ENCODE measurements at places on chromosomes 12 and 14.

DNA sequence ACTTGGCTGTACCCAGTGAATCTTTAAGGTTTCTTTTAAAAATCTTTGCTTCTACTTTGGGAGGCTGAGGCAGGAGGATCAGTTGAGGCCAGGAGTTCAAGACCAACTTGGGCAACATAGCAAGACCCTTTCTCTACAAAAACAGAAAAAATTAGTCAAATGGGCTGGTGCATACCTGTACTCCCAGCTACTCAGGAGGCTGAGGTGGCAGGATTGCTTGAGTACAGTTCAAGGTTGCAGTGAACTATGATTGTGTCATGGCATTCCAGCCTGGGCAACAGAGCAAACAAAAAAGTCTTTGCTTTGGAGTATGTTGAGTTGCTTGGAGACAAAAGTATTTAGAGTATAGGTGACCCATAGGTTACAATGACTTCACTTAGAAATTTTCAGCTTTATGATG lies 6.2 kb upstream of the DDX55 start:
- no peak for DNase-seq

- DNase-seq: no peak
These were observed 158.4 kb upstream of the RASSF8 start for GRCh38 chr12:25800101-25800500.

GRCh38 chr12:51449580-51450246 lies 25.1 kb downstream of the SLC4A8 start:
- DNase-seq: no peak

- no peak for DNase-seq
These were observed 41.9 kb upstream of the BDKRB2 start for GRCh38 chr14:96162741-96163140.

DNA sequence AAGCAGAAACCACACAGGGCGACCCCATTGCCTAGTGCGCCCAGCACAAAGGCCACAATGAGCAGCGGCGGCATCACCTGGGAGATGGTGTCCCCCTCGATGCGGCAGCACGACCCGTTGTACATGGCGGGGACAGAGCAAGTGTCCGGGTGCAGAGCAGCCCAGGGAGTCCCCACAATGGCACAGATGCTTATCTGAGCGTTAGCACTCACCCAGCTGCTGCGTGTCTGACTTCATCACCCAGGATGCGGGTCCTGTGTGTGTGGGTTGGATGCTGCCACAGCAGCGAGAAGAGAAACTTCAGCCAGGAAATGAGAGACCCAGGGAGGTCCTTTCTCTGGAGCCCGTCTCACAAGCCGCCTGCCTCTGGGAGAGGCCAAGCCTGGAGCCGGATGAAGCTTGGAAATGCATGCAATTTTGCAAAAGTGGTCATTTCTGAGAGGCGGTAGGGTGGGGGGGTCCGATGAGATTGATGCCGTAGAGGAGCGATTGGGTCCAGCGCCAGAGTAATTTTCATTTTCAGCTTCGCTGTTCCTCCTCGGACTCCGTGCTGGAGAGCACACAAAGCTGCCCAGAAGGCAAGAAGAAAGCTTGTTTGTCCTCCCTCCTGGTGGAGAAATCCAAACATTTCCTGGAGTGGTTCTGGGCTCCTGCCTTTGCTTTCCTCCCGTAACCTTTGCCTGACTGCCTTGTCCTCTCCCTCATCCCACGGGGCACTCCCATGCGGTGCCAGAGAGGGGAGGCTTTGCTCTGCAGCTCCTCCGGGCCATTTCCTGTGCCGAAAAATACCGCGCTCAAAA lies at the start of gene HCAR1:
Gene HCAR1 (minus strand): TSS at position 630 of the 800 bp plus-strand sequence. CDS start 505 bp downstream, at position 125.
- DNase-seq: peak; percentile 46

GRCh38 chr14:104382361-104383087 lies 197.0 kb upstream of the C14orf180 start:
- no peak for DNase-seq

DNA sequence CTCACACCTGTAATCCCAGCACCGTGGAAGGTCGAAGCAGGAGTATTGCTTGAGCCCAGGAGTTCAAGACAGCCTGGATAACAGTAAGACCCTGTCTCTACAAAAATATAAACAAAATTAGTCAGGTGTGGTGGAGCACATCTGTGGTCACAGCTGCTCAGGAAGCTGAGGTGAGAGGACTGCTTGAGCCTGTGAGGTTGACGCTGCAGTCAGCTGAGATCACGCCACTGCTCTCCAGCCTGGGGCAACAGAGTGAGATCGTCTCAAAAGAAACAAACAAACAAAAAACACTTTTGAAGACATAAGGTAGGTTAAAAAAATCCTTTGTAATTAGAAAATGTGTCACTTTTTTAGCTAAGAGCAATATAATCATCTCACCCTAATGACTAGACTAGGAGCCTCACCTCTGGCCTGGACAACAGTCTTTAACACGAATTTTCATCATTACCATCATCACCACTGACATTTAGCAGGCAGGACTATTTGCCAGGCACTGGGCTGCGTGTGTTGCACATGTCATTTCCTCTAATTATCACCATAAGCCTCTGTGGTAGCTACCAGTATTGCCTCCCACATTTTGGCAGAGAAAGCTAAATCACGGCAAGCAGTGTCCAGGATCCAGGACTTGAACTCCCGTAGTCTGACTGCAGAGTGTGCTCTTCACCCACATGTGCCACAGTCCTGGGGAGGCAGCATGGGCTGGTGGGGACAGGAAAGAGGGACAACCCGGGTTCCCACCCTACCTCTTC lies 4.6 kb upstream of the SYCP3 start:
- no peak for DNase-seq

DNA sequence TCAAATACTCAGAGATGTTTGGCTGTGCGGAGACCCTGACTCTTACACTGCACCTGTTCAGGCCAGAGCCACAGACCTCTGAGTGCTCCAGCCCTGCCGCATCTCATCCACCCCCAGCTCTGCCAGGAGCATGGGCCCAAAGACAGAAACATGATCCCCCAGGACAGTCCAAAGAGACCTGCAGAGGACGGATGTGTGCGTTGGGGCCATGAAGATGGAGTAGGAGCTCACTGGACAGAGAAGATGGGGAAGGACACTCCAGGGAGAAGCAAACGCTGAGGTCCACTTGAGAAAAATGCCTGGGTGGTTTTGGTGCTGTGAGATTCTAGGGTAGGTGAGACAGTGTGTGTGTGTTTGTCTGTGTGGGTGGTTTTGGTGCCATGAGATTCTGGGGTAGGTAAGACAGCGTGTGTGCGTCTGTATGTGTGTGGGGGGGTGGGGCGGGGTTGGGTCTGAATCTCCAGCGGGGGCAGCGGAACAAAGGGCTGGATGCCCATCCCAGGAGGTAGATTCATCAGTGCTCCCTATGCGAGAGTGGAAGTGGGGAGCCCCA lies 818 bp upstream of the HHIPL1 start:
- no peak for DNase-seq

GRCh38 chr14:94113908-94114588 lies 3.5 kb downstream of the IFI27 start:
- DNase-seq: no peak

DNA sequence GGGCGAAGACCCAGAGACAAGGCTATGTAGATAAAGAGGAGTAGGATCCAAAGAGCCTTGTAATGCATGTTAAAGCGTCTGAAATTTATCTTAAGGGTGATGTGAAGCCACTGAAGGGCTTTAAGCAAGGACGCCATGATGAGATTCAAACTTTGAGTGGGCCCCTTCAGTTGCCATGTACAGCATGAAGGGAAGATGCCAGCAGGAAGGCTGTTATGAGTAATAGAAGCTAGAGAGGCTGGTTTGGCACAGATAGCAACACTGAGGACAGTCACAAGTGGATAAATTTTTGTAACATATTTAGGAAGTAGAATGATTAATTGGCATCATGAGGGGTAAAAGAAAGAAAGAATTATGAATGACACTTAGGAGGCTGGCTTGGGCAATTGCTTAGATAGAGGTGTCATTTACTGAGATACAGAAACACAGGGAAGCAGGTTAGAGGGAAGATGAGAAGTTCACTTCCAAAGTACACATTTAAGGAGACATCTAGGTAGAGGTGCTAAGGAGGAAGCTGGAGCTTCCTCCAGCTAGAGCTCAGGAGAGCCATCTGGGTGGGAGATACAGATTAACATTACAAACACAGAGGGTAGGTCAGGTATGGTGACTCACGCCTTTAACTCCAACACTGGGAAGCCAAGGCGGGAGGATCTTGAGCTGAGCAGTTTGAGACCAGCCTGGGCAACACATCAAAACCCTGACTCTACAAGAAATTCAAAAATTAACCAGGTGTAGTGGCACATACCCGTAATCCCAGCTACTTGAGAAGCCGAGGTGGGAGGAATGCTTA lies 13.7 kb downstream of the ATG2B start:
- no peak for DNase-seq

DNA sequence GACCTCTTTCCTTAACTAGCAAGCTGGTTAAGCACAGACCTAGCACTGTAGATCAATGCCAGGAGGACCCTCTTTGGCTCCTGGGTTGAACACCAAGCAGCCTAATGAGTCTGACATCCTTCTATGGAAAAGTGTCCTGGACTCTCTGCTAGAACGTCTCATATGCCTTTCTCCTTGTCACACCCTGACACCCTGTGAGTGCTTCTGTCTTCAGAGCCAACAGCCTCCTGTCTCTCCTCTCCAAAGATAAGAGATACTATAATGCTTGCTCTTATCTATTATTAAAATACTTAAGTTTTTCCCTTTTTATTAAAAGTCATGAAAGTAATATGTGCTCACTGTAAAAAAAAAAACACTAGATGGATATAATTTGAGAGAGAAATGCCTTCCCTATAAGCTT lies 222.7 kb downstream of the FOXN3 start:
- no peak for DNase-seq

All from stimulated activated CD4-positive, alpha-beta T cell treated with anti-CD3 and anti-CD28 coated beads, Interleukin-2, amount 100 ng/mL, for 48 hours (primary cell).